GM12878 (cell line): ENCODE measurements at places on chromosomes 1 and 21. TPM values are rescaled to one million over a fixed set of nuclear protein-coding genes. Genes with fewer than 3 reads are reported as not detected.

Gene GPR52
- 4.3 and 5.6 TPM in 2 replicates for total RNA-seq

Gene OPRD1
- total RNA-seq = not detected in 2 replicates

Gene CCDC190
- total RNA-seq = not detected in 2 replicates

DNA sequence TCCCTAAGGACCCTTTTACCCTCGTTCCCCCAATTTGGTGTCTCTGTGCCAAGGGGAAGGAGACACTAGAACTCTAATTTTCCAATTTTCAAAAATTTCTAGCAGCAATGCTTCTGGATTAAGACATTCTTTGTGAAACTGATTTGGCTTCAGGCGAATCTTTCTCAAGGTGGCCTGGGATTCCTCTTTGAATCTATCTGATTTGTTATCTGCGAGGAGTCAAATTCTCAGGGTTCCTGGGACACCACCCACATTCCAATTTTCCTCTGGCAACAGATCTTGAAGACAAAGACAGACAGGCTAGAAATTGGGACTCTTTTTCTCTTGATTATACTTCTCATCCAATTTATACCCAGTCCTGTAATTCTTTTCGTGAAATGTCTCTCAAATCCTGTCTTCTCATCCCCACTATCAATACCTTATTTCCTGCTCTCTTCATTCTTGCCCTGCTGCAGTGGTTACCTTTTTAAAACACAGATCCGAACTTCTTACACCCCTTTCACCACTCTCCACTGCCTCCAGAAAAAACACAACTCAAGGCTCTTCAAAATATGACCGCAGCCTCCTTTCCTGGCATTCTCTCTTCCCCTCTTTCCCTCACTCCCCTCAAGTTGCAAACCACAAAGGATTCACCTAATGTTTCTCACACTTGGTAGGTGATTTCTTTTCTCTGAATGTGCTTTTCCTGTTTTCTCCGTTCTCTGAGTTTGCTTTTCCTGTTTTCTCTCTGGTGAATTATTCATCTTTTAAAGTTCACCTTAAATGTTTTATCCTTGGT lies 2.7 kb upstream of the MPZL1 start:
- H3K27ac ChIP-seq = peak overlapping the region; percentile 80
- no peak for DNase-seq
- peak overlapping the region; percentile 89 for H3K4me3 ChIP-seq
- no peaks in the 10 kb centered on the region for H3K36me3 ChIP-seq

DNA sequence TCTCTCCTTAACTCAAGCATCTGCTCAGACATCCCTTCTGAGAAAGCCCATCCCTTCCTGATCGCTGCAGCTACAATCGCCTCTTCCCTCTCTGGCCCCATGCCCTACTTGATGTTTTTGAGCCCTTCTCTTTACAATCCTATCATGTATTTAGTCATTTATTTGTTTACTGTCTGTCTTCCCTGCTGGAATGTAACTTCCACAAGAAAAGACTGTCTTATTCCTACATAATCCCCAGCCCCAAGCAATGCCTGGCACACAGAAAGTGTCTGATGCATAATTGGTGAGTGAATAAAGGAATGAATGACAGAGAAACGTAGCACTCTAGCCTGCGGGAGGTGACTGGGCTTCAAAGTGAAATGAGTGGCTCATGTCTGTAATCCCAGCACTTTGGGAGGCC lies 25.4 kb downstream of the ECE1 start:
- H3K4me1 ChIP-seq = no peaks in the 10 kb centered on the region
- H3K27me3 ChIP-seq = no peaks in the 10 kb centered on the region
- H3K27ac ChIP-seq = no peak overlapping the region
- peaks cover 7% of the 10 kb centered on the region; the same call in 1 of the 2 replicates for H3K36me3 ChIP-seq
- no peak overlapping the region for H3K4me3 ChIP-seq
- DNase-seq = no peak

DNA sequence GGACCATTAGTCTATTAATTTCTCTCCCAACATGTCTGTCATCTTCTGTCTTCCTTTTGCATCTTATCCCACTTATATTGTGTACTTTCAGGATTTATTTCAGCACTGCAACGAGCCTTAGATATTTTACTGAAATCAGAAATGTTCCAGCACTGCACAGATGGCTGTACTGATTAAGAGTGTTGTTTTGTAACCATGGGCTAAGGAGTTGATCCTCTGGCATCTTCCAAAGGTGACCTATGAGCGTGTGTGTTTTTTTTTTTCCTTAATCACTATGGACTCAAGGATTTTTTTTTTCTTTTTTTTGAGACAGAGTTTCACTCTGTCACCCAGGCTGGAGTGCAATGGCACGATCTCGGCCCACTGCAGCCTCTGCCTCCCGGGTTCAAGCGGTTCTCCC lies 7.1 kb upstream of the DDX59 start:
- no peak overlapping the region for H3K4me3 ChIP-seq
- H3K27me3 ChIP-seq = no peaks in the 10 kb centered on the region
- no peaks in the 10 kb centered on the region for H3K4me1 ChIP-seq
- no peaks in the 10 kb centered on the region for H3K36me3 ChIP-seq

GRCh38 chr1:20601129-20601825 lies 12.4 kb downstream of the CDA start:
- H3K36me3 ChIP-seq = no peaks in the 10 kb centered on the region
- H3K27me3 ChIP-seq = no peaks in the 10 kb centered on the region
- no peak overlapping the region for H3K27ac ChIP-seq
- no peaks in the 10 kb centered on the region for H3K4me1 ChIP-seq

DNA sequence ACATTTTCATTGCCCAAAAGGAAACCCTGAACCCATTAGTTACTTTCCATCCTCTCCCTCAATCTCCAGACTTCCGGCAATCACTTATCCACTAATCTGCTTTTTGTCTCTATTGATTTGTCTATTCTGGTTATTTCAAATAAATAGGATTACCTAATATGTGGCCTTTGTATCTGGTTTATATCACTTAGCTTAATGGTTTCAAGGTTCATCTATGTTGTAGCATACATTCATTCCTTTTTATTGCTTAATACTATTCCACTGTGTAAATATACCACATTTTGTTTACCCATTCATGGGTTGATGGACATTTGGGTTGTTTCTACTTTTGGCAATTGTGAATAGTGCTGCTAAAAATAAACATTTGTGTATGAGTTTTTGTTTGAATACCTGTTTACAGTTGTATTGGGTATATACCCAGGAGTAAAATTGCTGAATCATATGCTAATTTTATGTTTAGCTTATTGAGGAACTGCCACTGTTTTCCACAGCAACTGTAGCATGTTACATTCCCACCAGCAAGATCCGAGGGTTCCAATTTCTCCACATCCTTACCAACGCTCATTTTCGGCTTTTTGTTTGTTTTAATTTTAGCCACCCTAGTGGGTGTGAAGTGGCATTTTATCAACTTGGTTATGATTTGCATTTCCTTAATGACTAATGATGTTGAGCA lies 2.5 kb upstream of the SLC25A44 start:
- H3K27ac ChIP-seq = no peak overlapping the region
- H3K4me1 ChIP-seq = no peaks in the 10 kb centered on the region; the same call in none of the 2 replicates
- no peaks in the 10 kb centered on the region; the same call in 1 of the 2 replicates for H3K36me3 ChIP-seq
- no peaks in the 10 kb centered on the region for H3K27me3 ChIP-seq
- H3K4me3 ChIP-seq = no peak overlapping the region
- DNase-seq = no peak
